ENCODE measurements at places on chromosomes 6 and 20. TPM values are rescaled to one million over a fixed set of nuclear protein-coding genes. Genes with fewer than 3 reads are reported as not detected.

DNA sequence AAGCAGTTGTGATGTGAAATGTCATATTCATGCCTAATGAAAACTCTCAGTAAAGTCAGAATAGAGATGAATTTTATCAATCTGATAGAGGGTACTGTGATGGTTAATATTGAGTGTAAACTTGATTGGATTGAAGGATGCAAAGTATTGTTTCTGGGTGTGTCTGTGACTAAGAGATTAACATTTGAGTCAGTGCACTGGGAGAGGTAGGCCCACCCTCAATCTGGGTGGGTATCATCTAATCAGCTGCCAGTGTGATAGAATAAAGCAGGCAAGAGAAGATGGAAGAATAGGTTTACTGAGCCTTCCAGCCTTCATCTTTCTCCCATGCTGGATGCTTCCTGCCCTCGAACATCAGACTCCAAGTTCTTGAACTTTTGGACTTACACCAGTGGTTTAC is 124.3 kb downstream of the CENPW start:
- no peaks in the 10 kb centered on the region for H3K27me3 ChIP-seq
- H3K27ac ChIP-seq = no peak overlapping the region
- no peaks in the 10 kb centered on the region for H3K36me3 ChIP-seq
- no peak for DNase-seq
- no peak overlapping the region for H3K4me3 ChIP-seq

DNA sequence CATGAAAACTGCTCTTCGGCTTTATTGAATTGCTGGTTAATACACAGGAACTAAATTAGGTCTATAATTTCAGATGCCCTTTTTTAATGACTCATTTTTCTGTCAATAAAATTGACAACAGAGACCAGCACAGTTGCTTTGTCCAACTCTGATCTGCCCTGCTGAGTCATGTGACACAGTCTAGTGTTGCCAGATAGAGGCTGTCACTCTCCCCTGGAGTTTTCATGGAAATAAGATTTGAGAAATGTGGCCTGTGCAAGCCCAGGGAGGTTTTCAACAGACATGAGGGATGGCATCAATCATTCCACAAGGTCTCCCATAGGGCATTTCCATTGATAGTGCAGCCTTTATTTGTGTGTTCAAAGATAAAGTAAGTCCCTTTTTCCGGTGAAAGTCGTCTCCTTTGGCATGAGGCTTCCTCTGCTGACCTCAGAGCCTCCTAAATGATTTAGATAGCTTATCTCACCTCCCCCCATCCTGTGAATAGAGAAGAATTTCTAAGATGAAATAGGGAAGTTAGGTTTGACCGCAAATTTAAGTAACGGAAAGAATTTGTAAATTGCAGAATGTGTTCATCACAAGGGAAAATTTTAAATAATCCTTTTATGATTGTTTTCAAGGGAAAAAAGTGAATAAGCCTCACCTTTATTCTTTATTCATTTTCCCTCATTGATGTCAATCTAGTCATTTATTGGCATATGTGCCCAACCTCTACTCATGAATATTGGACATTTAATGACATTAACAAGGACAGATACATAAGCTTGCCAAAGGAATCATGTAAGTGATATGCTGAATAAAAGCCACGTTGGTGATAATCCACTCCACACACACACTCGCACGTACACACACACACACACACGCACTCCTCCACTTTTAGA is 277.7 kb downstream of the ADGB start:
- no peak overlapping the region for H3K27ac ChIP-seq
- H3K4me1 ChIP-seq = no peaks in the 10 kb centered on the region
- no peaks in the 10 kb centered on the region for H3K36me3 ChIP-seq
- no peaks in the 10 kb centered on the region for H3K27me3 ChIP-seq
- H3K4me3 ChIP-seq = no peak overlapping the region

DNA sequence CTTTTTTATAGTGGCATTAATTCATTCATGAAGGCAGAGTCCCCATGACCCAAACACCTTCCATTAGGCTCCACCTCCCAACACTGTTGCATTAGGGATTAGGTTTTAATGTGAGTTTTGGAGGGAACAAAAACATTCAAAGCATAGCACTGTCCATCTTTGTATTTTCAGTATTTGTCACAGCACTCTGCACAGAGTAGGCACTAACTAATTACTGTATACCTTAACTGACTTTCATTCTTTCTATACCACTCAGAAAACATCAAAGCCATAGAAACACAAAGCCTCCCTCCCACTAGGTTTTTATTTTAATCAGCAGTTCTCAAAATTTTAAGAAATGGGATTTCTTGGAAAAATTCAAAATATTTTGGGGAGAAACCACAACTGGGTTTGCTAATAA is 21.8 kb upstream of the AHI1 start:
- H3K4me3 ChIP-seq = no peak overlapping the region
- H3K36me3 ChIP-seq = no peaks in the 10 kb centered on the region
- H3K4me1 ChIP-seq = no peaks in the 10 kb centered on the region
- no peak overlapping the region for H3K27ac ChIP-seq

DNA sequence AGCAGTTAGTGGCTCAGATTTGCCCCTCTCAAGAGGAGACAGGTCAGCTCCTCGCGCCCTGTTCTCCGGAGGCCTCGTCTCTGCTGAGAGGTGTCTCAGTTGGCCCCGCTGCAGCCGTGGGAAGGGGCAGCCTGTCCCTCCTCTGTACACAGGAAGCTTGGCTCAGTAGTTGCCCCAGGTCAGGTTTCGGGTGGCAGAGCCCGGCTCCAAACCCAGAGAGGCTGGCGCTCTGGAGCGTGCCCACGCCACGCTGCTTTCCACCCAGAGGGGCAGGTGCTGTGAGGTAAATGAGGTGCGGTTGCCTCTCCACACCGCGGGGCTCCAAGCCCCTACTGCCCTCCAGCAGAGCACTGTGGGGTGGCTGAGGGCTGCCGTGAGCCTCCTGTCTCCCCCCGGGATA is 16.0 kb downstream of the DYNLT1 start:
- H3K4me1 ChIP-seq = no peaks in the 10 kb centered on the region
- H3K27me3 ChIP-seq = no peaks in the 10 kb centered on the region
- H3K36me3 ChIP-seq = no peaks in the 10 kb centered on the region
- H3K27ac ChIP-seq = no peak overlapping the region

DNA sequence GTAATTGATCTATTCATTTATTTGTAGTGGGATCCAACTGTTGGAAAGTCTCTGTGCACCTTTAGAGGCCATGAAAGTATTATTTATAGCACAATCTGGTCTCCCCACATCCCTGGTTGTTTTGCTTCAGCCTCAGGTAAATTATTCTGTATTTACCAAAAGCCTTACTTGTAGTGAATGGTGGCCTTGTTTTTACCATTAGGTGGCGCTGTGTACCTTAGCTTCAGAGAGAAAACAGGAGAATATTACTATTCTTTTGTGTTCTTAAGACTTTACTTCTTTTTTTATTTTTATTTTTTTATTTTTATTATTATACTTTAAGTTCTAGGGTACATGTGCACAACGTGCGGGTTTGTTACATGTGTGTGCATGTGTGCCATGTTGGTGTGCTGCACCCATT is 23.7 kb downstream of the PEX7 start:
- H3K4me1 ChIP-seq = no peaks in the 10 kb centered on the region
- H3K4me3 ChIP-seq = no peak overlapping the region
- DNase-seq = no peak
- H3K27me3 ChIP-seq = no peaks in the 10 kb centered on the region

- no peak for DNase-seq
- no peaks in the 10 kb centered on the region for H3K27me3 ChIP-seq
- no peak overlapping the region for H3K27ac ChIP-seq
Measured at GRCh38 chr6:105902401-105903031, 183.6 kb upstream of the PRDM1 start.

- H3K4me1 ChIP-seq = no peaks in the 10 kb centered on the region
- H3K36me3 ChIP-seq = no peaks in the 10 kb centered on the region
- H3K27me3 ChIP-seq = no peaks in the 10 kb centered on the region
- no peak overlapping the region for H3K4me3 ChIP-seq
- DNase-seq = no peak
Measured at GRCh38 chr6:48743738-48744137, 632.7 kb upstream of the PTCHD4 start.

DNA sequence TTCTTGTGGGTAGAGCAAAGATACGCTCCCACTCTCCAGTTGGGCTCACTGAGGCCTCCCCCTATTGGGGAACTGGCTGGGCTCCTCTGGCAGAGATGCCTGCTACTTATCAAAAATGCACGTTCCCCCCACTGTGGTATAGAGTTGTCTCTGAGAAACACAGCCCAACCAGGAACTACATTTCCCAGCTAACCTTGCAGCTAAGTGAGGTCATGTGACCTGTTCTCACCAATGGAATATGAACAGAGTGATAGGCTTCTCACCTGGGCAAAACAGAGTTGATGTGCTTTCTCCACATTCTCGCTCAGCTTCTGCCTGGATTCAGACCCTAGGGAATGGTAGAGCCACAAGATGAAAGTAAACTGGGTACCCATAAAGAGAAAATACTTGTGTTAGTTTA is 49.1 kb upstream of the PTPRT start:
- H3K4me3 ChIP-seq = no peak overlapping the region
- H3K27ac ChIP-seq = no peak overlapping the region
- DNase-seq = no peak
- no peaks in the 10 kb centered on the region for H3K36me3 ChIP-seq

DNA sequence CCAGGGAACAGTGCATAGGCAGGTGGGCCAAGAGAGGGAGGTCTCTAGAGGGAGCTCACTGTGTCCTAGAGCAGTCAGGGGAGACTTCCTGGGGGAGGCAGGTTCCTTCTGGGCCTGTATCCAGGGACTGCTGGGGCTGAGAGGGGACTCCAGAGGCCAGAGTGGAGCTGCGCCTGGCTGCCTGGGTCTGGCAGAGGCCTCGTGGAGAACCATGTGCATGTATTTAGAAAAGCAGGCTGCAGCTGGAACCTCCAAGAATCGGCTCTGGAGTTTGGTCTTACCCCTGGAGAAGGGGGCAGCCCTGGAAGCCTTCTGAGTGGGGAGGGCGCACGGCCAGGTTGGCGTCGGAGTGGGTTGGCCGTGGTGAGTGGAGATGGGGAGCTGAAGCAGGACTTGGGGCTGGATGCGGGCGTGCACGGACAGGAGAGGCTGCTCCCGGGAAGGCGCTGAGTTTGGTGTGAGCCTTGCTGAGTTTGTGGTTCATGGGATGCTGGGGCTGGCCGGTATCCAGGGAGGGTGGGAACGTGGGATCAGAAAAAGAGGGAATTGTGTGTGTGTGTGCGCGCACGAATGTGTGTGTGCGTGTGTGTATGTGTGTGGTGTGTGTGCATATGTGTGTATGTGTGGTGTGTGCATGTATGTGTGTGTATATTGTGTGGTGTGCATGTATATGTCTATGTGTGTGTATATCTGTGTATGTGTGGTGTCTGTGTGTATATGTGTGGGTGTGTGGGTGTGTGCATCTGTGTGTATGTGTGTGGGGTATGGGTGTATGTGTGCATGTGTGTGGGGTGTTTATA is 10.8 kb downstream of the VSTM2L start:
- no peak for DNase-seq
- no peak overlapping the region for H3K4me3 ChIP-seq
- H3K4me1 ChIP-seq = no peaks in the 10 kb centered on the region
- H3K36me3 ChIP-seq = no peaks in the 10 kb centered on the region
- H3K27ac ChIP-seq = no peak overlapping the region

DNA sequence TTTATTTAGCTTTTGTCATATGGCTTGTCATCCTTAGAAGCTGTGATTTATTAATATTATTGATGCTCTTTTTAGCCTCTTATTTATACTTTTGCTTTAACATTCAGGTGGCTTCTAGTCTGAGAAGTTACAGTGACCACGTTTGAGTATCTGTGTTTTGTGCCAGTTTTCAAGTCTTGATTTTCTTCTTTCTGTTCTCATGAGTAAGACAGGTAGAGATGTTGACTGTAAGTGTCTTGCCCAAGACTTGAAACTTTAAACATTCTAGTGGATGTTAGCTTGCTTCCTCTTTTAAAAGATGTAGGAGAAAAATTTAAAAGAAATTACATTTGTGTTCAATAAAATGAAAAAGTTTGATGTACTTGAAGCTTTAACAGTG is 122.6 kb downstream of the LRRC1 start:
- no peak overlapping the region for H3K4me3 ChIP-seq
- H3K36me3 ChIP-seq = peaks cover 4% of the 10 kb centered on the region
- H3K27ac ChIP-seq = no peak overlapping the region
- DNase-seq = no peak

GRCh38 chr20:44157061-44157460 is 29.9 kb downstream of the JPH2 start:
- H3K27ac ChIP-seq = peak overlapping the region; percentile 65
- H3K4me1 ChIP-seq = peaks cover 3% of the 10 kb centered on the region

GRCh38 chr6:149182262-149182661 is 135.2 kb upstream of the TAB2 start:
- H3K36me3 ChIP-seq = no peaks in the 10 kb centered on the region
- no peaks in the 10 kb centered on the region for H3K4me1 ChIP-seq
- no peak for DNase-seq
- H3K27me3 ChIP-seq = no peaks in the 10 kb centered on the region

DNA sequence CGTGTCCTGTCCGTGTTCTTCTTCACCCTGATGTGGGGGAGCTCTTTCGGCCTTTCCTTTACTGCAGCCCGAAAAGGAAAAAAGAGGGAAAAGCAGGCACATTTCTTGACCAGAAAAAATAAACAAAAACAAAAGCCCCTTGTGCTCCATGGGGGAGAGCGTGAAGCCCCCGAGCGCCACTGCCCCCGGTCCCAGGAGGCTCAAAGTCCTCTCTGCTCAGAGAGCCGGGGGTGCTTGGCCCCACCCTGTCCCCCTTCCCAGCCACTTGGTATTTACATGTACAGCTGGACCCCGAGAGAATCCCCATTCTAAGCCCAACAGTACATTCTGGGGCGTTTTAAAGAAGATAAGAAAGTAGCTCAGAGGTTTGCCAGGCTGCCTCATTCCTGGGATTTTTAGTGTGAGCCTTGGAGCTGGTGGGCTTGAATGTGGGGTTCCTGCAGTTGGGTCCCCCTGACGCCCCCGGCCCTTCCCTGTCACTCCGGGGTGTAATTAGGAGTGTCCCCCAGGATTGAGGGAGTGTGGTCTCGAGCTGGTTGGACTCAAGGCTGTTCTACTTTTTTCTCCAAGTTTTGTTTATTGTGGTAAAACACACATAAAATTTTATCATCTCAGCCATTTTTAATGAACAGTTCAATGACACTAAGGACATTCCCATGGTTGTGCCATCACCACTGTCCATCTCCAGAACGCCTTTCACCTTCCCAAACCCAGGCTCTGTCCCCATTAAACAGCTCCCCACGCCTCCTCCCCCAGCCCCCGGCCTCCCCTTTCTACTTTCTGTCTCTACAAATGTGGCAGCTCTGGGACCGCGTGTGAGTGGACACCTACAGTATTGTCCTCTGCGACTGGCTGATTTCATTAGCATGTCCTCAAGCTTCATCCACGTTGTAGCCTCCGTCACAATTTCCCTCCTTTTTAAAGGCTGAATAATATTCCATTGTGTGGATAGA is 55.7 kb upstream of the BHLHE23 start:
- H3K27ac ChIP-seq = no peak overlapping the region
- H3K4me3 ChIP-seq = no peak overlapping the region
- DNase-seq = peak; percentile 12
- no peaks in the 10 kb centered on the region for H3K4me1 ChIP-seq
- H3K27me3 ChIP-seq = no peaks in the 10 kb centered on the region

OR2B6 gene
- polyA plus RNA-seq = not detected

SPEF1 gene
- polyA plus RNA-seq = 0.90 TPM

GFOD1 gene
- 1.6 TPM for polyA plus RNA-seq

All from aorta (tissue), 5 donors.